Stomach (tissue), 19 donors: ENCODE measurements at places on chromosomes 7 and 10.
A peak's percentile ranks its signal among the peaks of the same experiment; 100 is the strongest.

DNA sequence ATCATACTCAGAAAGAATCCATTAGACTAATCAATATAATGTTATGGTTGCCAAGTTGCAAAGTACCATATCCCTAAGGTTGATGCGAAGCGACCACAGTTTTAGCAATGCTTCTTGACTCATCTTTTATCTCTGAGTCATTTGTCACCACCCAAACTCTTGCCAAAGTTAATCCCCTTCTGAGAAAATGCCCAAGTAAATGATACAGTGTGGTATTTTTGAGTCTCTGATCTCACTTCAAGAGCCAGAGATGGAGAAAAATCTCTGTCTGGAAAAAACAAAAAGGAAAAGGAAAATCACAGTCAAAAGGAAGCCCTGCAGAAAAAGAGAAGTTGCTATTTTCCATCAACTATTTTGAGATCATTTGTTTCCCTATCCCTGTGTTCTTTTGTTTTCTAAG is 26.7 kb upstream of the OTUD1 start:
- no peak for DNase-seq

DNA sequence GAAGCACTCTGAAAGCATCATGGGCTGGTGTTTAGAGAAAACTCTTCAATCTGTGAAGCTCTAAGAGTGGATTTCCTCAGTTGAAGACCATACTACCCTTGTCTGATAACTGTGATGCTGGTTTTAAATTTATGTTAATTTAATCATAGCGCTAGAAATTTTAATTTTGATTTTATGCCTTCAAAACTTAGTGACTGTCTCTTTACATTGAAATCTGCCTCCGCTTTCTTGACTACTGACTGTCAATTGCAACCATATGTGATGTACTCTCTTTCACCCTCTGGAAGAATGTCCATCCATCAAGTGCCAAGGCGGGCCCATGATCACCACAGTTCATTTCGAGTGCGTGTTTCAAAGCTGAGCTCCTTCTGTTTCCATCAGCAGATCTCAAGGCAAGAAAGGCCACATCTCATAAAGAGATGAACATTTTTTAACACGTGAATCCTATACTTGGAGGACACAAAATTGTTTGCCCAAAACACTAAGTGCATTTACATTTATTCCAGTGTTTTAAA is 147.1 kb downstream of the ITGA8 start:
- no peak for DNase-seq

- DNase-seq, result no peak
Observed at GRCh38 chr7:999149-999879, 16.3 kb downstream of the CYP2W1 start.

DNA sequence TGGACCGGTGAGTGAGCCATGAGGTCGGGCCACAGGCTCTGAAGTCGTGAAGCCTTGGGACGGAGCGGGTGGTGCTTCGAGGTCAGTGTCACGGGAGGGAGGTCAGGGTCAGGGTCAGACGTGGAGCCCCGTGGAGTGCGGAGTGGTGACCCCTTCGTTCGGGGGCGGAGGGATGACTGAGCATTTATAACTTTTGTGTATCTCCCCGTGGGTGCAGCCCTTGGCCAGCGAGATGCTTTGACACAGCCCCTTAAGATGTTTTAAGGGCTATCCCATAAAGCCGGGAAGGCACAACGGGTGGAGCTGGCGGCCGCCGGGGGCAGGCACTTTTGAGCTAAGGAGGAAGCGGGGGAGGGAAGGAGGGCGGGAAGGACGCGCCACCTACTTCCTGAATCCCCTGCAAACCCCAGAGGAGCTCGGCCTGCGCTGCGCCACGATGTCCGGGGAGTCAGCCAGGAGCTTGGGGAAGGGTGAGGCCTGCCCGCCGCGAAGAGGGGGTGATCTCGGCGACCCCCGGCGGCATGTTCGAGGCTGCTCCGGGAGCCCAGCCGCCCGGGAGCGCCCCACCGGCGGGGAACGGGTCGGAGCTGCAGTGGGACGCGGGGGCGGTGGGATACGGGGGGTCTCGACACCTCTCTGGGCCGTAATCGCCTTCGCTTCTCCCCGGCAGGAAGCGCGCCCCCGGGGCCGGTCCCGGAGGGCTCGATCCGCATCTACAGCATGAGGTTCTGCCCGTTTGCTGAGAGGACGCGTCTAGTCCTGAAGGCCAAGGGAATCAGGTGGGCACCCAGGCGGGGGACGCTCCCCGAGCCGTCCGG is at the start of gene GSTO1:
TSS of gene GSTO1 (plus strand) at position 400 of the 818 bp plus-strand sequence. CDS start at position 437, 37 bp downstream.
- peak; percentile 90 for DNase-seq

DNA sequence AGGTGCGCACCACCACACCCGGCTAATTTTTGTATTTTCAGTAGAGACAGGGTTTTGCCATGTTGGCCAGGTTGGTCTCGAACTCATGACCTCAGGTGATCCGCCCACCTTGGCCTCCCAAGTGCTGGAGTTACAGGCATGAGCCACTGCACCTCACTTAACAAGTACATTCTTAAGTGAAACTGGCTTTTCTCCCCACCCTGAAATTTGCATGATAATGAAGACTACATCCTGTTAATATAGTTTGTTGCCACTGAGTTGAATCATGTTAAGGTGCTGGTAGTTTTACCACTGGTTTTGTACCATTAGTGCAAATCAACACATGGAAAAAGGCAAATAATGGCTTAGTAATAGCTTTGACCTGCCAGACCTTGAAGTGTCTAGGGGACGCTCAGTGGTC is 62.2 kb downstream of the MPLKIP start:
- no peak for DNase-seq

- DNase-seq, result no peak
Observed at GRCh38 chr7:142012825-142013511, 17.3 kb downstream of the MGAM start.

DNA sequence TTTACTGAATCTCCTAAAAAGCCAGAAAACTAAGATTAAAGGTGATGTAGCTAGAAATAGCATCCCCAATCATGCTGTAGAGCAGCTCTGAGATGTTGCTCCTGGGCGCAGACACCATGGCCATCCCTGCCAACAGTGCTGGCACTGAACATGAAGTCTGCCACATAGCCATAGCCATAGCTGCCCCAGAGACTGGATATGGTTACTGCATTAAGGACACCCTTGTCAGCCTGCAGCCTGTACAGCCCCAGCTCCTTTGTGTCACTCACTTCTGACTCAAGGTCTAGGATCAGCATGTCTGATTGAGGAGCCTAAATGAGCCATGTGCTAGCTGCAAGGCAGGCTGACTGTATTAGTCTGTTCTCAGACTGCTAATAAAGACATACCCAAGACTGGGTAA is 284.6 kb downstream of the RPS24 start:
- no peak for DNase-seq

- no peak for DNase-seq
Observed at GRCh38 chr7:5170251-5170650, 19.8 kb upstream of the WIPI2 start.

DNA sequence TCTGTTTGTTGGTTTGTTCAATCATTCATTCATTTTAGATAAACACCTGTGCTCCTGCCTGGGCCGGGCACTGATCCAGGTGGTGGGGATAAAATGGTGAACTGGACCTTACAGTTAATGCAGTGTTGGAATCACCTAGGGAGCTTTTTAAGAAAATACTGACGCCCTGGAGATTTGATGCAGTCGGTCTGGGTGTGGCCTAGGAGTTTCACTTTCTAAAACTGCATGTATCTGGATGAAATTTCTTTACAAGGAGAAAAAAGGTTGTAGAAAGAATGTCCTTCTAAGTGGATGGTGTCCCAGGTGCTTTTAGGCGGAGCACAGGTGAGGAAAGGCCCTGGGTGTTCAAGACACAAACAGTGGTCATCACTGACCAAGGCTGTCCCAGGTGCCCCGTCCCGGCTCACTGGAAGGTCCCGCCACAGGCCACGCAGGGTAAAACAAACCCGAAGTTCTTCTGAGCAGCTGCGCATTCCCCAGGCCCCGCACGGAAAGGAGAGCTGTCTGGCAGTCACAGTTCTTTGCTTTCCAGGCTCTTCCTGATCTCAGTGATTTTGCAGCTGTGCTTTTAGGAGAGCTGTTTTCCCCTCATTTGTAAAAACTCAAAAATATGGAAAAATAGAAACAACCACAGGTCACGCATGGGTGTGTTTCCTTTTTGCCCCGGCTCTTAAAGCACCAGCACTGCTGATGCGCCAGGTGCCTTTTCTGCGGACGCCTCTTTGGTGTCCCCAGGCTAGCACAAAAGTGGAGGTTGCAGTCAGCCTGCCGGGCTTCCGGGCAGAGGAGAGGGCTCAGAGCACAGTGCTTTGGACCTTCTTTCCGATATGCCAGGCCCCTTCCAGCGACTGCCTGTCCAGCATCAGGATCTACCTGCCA is 161.9 kb downstream of the GRK5 start:
- no peak for DNase-seq

DNA sequence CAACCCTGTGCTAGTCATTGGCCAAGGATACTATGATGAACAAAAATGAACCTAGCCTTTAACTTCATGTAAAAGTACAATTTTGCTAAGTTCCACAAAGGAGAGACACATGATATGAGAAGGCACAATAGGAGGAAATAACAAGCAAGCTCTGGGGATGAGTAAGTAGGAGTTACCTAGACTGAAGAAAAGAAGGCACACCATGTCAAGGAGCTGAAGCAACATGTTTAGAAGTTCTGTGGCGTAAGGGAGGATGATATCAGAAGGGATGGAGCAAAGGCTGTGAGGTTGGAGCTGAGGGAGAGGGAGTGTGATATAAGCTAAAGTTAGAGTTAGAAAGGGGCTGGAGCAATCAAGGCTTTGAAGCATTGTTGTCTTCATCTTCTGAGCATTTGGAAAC is 25.6 kb downstream of the KIFBP start:
- no peak for DNase-seq

- DNase-seq, result no peak
Observed at GRCh38 chr7:24882989-24883621, 96.9 kb downstream of the OSBPL3 start.
